ENCODE measurements at places on chromosomes 2 and 18. TPM values are rescaled to one million over a fixed set of nuclear protein-coding genes. Genes with fewer than 3 reads are reported as not detected.

The PRSS56 gene
- 1.0 TPM for total RNA-seq

The GLI2 gene
- total RNA-seq = 3.1 TPM

The MARCO gene
- 0.52 TPM for total RNA-seq

The MAP3K20 gene
- 52.7 TPM for total RNA-seq

The PIEZO2 gene
- 41.2 TPM for total RNA-seq
